Thyroid gland (tissue), 4 donors: ENCODE measurements at places on chromosomes 5 and 9.

GRCh38 chr5:93249651-93250289 lies 331.2 kb downstream of the NR2F1-AS1 start:
- DNase-seq: no peak

- DNase-seq: no peak
Measured at GRCh38 chr5:74322944-74323343, 317.6 kb downstream of the ENC1 start.

GRCh38 chr5:172597755-172598155 lies 43.3 kb upstream of the NEURL1B start:
- DNase-seq: no peak

DNA sequence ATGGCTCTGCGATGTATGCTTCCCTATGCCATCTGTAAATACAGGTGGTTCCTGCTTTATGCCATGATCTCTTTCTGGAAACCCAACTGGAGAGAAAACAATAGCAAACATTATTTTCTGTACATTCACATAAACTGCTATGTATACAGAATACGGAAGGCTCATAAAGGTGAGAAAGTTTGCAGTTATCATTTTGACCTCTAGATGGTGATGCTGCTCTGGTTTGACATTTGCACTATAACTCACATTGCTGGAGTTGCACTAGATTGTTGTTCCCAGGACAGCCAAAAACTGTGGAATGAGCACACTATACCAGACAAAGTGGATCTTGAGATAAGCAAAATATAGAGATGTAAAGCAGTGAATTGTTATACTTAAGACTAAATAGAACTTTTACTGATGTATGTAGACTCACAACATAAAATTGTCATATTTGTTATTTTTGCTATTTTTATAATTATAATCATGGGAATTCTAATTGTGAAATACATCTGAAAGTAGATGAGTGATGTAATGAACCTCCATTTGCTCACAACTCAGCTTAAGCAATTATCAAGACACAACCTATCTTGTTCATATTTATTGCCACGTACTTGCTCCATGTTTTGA lies 246.5 kb downstream of the PTPRD start:
- DNase-seq: no peak
